MCF 10A (cell line): ENCODE measurements at places on chromosomes 1 and 21. TPM values are rescaled to one million over a fixed set of nuclear protein-coding genes. Genes with fewer than 3 reads are reported as not detected.

Gene IFNLR1
- total RNA-seq = 0.12 and 0.19 TPM in 2 replicates

Gene SLC25A34
- 0.79 and 1.3 TPM in 2 replicates for total RNA-seq

Gene CORT
- 0.66 TPM in 1 of 2 replicates, not detected in the other for total RNA-seq

Gene FAM151A
- not detected in 2 replicates for total RNA-seq

- H3K27ac ChIP-seq = no peak overlapping the region
- no peaks in the 10 kb centered on the region for H3K36me3 ChIP-seq
- no peak for DNase-seq
- no peak overlapping the region for H3K4me3 ChIP-seq
Measured at GRCh38 chr1:215860833-215861232, 293.7 kb downstream of the KCTD3 start.

DNA sequence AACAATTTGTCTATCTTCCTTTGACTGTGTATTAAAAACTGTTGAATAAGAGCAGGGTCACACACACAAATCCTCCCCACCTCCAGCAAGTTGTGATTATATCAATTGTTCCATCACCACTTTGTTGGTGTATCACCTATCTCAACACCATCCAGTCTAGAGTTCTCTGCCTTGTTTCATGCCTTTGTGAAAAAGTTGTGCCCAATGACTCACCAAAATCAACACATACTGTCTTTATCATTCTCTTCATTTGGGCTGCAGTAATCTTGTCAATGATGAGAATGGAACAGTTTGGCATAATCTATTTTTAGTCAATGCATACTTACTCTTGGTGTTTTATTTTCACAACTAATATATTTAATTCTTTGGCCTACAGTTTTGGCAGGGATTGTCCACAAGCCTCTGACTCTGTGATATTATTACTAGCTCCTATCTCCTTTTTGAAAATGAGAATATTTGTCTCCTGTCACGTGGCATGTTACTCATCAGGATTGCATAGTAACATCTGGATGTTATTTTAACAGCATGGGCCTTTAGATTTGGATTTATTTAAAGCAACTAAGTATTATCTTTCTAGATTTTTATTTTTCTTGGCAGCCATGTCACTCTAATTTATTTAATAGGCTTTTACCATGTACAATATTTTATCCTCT, 5.1 kb downstream of the C1orf87 start:
- H3K36me3 ChIP-seq = no peaks in the 10 kb centered on the region
- peak; percentile 36 for DNase-seq
- no peak overlapping the region for H3K27ac ChIP-seq
- peaks cover 15% of the 10 kb centered on the region for H3K27me3 ChIP-seq
- no peak overlapping the region for H3K4me3 ChIP-seq
